Lung microvascular endothelial cell (primary cell): ENCODE measurements at places on chromosomes 13 and 19.

GRCh38 chr13:110816500-110816899, 98.4 kb downstream of the ANKRD10 start:
- no peak for DNase-seq

DNA sequence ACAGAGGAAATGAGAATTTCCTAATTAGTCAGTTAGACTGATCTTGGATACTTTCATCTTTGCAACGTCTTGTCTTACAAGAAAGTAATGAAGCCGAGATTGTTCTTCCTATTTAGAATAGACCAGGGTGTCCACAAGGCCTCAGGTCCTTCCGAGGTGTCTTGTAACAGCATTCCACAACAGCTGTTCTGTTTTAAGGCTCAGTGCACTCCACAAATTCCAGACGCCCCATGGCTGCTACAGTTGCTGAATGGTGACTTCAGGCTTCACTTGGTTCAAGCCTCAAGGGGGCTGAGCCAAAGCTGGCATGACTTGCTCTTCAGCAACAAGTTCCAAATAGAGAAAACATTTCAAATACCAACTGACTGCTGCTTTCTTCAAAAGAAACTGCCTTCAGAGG, 143.4 kb downstream of the SHISA2 start:
- no peak for DNase-seq

DNA sequence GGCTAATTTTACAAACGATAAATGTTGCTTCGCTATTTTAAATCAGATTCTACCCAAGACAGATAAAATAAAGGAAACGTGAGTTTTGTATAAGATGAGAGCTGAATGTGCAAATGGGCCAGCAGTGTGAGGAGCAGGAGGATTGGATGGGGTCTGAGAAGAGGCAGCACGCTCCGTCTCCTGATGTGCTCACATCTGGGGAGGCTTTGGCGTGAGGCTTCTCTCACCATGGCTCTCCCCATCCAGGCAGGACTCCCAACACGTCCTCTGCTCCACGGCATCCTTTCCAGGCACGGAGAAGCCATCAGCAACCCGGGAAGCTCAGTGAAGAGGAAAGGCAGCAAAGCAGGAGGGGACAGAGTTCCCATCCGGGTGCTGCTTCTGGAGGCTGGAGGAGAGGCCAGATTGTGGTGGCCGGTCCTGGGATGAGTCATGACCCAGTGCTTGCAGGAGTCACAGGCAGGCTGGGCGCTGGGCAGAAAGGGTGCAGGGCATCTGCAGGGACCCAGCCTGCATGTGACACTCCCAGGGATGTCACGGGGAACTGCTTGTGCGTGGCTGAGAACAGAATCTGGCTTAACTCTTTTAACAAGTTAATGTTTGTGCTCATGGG, 47.5 kb downstream of the ZNF536 start:
- DNase-seq, result no peak

- DNase-seq, result no peak
Observed at GRCh38 chr19:16851031-16851712, 22.0 kb downstream of the SIN3B start.

GRCh38 chr13:43269037-43269481, 245.7 kb downstream of the DNAJC15 start:
- DNase-seq, result no peak

DNA sequence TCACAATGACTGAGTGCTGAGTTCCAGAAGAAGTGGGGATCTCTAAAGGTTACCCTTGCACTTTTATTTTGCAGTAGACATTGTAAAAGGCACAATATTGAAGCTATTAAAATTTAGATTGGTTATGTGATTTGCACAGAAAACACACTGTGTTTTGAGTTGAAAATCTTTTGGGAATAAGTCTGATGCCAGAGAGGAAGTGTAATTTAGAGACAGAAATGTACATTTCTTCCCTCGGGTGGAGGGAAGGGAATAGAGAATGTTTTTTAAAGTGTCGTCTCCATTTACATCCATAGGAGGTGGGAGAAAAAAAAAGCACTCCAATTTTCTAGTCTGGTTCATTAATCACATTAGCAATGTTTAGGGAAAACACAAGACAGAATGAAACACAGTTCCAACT, 465.8 kb downstream of the OLFM4 start:
- DNase-seq, result no peak

GRCh38 chr19:55354698-55355212, at the start of gene COX6B2:
TSS of gene COX6B2 (minus strand) at chr19:55354719. CDS start at chr19:55354521, 198 bp downstream.
- no peak for DNase-seq

GRCh38 chr13:73521985-73522524, 463.2 kb downstream of the KLF5 start:
- no peak for DNase-seq

DNA sequence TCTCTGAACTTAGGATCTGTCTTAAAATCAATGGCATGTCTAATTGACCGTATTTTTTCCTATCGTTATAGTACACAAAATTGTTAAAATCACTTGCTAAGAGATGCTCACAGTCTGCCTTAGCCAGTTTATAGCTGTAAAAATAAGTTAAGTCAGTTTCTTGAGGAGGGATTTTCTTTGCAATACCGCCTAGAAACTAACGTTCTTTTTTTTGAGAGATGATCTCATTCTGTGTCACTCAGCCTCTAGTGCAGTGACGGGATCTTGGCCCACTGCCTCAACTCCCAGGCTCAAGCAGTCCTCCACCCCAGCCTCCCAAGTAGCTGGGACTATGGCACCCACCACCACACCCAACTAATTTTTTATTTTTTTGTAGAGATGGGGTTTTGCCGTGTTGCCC, 4.4 kb downstream of the CKAP2 start:
- peak; percentile 78 for DNase-seq

DNA sequence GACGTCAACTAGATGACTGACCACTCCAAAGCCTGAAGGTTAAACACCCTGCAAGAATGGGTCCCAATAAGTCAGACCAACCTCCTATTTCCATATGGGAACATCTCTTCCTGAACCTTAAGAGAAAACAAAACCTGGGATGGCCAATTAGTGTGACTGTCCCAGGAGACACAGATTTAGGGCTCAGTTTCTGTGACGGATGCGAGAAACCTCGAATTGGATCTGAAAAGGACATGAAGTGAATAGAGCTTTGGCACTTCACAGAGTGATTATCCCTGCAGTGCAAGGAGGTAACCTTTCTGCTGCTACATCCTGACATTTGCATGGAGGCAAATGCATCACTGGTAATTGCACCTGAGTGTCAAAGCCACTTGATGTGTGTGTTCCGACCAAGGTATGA, 442.2 kb upstream of the KLF12 start:
- DNase-seq, result no peak

GRCh38 chr19:35549174-35549788, 3.9 kb downstream of the TMEM147 start:
- peak; percentile 82 for DNase-seq

DNA sequence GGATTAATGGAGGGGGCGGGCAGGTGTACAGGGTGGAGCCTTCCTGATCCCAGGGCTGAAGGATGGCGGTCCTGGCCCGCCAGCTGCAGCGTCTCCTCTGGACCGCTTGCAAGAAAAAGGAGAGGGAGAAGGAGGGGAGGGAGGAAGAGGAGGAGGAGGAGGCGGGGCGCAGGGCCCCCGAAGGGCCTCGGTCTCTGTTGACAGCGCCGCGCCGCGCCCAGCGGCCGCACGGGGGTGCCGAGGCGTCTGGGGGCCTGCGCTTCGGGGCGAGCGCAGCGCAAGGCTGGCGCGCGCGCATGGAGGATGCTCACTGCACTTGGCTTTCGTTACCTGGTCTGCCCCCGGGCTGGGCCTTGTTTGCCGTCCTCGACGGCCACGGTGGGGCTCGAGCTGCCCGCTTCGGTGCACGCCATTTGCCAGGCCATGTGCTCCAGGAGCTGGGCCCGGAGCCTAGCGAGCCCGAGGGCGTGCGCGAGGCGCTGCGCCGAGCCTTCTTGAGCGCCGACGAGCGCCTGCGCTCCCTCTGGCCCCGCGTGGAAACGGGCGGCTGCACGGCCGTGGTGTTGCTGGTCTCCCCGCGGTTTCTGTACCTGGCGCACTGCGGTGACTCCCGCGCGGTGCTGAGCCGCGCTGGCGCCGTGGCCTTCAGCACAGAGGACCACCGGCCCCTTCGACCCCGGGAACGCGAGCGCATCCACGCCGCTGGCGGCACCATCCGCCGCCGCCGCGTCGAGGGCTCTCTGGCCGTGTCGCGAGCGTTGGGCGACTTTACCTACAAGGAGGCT, at the start of gene PPM1N:
PPM1N (plus strand) TSS at position 33 of the 785 bp plus-strand sequence; CDS start at position 63, 30 bp downstream.
- DNase-seq, result peak; percentile 43

DNA sequence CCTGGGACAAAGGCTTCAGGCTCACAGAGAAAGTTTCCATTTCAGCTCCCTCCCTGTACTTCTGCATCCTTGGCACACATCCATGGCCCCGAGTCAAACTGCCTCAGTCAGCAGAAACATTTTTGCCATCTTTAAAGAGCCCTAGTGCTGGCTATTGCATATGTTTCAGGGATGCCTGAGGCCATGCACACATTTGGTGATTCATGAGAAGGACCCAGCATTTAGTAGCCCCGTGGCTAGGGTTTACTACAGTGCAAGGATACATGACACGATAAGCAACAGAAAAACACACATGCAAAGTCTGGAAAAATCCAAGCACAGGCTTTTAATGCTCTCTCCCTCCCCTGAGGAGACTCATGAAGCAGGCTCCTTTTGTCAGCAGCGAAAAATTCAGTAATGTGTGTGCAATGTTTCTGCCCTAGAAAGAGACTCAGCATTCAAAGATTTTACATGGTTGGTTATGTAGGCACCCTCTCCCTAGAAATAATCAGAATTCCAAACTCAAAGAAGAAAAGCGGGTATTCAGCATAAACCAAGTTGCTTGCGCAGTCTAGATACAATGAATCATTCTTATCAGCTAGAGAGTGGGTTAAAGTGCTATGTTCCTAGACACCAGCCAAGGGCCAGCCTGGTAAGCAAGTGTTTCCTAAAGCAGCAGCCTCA, 17.6 kb downstream of the ACOD1 start:
- DNase-seq, result no peak

DNA sequence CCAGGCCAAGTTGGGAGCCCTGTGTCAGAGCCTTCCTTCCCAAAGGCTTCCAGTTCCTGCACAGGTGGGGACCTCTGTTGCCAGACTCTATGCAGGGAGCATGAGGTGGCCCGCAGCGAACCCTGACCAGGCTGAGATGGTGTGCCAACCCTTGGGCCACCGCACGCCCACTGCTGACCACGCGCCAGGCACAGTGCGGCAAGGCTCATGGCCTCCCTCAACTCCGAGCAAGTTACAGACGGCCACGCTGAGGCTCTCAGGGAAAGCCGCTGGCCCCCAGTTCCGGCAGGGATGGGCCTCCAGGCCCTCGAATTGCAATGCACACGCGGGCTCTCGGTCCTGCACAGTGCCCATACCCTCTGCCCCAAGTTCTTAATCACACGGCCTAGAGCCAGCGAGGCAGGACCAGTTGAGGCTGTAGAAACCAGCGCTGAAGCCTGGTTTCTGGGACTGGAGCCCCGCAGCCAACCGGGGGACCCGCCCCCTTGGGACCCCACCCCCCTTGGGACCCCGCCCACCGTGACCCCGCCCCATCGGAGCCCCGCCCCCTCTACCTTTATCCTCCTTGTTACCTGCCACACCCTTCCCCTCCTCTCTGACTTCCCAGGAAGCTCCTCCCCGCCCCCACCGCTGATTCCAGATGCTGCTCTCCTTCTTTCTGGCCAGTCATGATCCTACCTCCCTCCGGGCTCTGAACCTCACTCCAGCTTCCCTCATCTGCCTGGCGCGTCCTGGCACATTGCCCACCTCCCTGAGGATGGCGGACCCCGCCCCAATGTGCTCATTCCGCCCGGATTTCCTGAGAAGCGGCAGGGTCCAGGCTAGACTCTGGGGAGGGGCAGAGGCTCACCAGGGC, 6.0 kb downstream of the PEX11G start:
- DNase-seq, result peak; percentile 42

DNA sequence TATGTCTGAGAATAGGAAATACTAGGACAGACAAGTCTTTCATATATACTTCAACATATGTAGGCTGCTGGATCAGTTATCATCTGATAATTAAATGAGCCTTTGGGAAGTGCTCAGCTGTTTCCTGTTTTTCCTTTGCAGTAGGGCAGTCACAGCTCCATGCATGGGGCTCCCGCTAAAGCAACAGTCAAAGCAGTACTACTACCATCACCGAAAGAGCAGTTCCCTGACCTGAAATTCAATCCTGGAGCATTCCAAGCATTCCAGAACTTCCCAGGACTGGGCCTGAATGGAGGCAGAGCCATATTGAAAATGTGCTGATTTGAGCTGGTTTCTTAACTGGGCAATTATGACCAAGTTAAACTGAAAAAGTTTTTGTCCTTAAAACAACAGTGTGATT, 20.5 kb downstream of the MICU2 start:
- DNase-seq, result peak; percentile 93

GRCh38 chr13:40790154-40790616, 774 bp downstream of the SLC25A15 start:
- DNase-seq, result no peak

DNA sequence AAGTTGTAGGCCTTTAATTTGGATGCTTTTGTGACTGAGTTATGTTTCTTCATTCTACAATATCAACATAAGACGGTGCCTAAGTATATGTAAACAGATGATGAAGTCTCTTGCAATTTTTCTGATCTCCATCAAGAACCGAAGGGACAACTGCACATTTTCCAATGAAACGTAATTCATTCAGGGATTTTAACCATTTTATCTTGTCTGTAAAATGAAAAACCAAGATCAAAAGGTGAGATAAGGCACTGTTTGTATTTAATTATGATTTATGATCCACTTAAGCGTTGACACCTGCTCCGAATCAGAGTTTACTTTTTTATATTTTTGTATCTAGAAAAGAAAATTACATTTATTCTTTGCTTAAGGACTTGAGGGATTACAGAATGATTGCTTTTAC, 556.8 kb upstream of the ARGLU1 start:
- no peak for DNase-seq

GRCh38 chr13:94658926-94659597, 53.3 kb downstream of the SOX21 start:
- no peak for DNase-seq

GRCh38 chr19:33422369-33423180, 49.1 kb downstream of the CEBPG start:
- no peak for DNase-seq

DNA sequence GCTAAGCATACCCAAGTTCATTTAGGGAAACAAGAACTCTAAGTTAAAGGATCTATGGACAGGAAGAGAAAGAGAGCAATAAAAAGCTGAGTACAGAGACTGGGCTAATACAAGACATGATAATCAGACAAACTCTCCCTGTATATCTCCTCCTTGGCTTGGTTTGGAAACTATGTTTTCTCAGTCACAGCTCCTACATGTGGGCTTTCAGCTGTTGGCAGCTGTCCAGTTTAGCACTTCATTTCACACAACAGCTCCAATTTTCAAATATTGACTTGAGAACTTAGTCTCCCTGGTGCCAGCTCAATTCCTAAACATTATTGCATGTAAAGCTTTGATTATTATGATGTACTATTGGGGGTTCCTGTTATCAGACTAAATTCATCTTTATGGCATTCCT, 222.8 kb upstream of the OBI1 start:
- no peak for DNase-seq

- DNase-seq, result no peak
Observed at GRCh38 chr19:39492788-39493187, 6.0 kb upstream of the DLL3 start.

GRCh38 chr13:113941571-113942191, 32.2 kb downstream of the C13orf46 start:
- DNase-seq, result no peak

- DNase-seq, result no peak
Observed at GRCh38 chr13:47794963-47795362, 206.1 kb downstream of the SUCLA2 start.
